ENCODE measurements at places on chromosomes 1 and 21. TPM values are rescaled to one million over a fixed set of nuclear protein-coding genes. Genes with fewer than 3 reads are reported as not detected.

The PLEKHM2 gene
- 27.6 TPM for total RNA-seq

The GBP5 gene
- total RNA-seq = not detected

The ANGPTL7 gene
- total RNA-seq = not detected

The OR2T35 gene
- not detected for total RNA-seq

Data from bronchus fibroblast of lung (primary cell).